H1 (cell line): ENCODE measurements at places on chromosomes 4 and X. TPM values are rescaled to one million over a fixed set of nuclear protein-coding genes. Genes with fewer than 3 reads are reported as not detected.

GRCh38 chrX:26914232-26914631 lies 548.9 kb downstream of the PPP4R3C start:
- no peak for DNase-seq

DNA sequence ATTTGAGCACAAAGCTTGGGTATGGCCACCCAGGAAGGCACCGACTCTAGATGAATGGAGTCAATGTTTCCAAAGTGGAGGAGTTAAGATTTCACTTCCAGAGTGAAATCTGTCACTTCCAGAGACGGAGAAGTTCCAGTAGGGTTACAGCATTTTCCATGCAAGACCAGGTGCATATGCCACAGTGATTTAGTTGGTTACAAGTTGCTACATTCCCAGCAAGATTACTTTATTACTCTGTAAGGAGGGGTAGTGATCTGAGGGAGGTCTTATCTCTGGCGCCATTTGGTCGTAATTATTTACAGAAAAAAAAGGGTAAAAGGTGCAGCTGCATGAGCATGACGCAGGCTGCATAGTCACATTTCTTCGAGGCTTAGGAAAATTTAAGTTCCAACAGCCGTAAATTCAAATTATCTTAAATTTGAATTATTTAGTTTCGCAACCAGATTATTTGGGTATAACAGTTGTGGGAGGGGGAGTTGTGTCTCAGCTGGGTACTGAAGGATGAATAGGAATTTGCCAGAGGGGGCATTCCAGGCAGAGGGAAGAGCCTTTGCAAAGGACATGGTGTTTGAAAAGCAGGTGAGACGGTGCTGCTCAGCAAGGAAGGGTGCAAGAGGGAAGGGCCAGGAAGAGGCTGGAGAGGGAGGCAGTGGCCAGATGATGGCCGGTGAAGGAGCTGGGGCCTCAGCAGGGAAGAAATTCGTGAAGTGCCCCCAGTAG lies 17.4 kb upstream of the AFAP1 start:
- DNase-seq, result no peak

Gene CPZ
- total RNA-seq, result 28.8 and 31.5 TPM in 2 replicates

Gene NALF2
- total RNA-seq, result 15.6 and 16.1 TPM in 2 replicates

DNA sequence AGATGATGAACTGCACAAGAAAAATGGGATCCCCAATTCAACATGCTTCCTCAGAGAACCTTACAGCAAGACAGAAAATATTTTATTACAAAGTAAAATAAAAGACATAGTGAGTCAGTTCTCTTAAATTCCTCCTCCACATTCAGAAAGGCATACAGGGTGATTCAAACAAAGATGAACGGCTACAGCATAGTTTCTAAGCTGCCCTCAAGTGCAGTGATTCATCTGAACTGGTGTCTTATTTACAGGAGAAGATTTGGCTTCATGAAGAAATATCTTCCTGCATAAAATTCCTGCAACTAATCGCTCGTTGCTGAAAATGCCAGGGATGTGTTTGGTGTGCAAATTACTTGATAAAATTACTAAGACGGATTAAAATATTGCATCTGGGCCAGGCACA lies 103.6 kb downstream of the PRKX start:
- no peak for DNase-seq

Gene MAGEA2
- not detected in 2 replicates for total RNA-seq

Gene SMIM20
- total RNA-seq, result 30.9 and 36.9 TPM in 2 replicates

GRCh38 chr4:185665655-185666054 lies 130.3 kb upstream of the PDLIM3 start:
- no peak for DNase-seq

Gene LRPAP1
- 101 and 106 TPM in 2 replicates for total RNA-seq

Gene SPCS3
- 107 and 117 TPM in 2 replicates for total RNA-seq

Gene FAM133A
- 0.46 and 0.82 TPM in 2 replicates for total RNA-seq

Gene PDS5A
- total RNA-seq, result 73.8 and 76.6 TPM in 2 replicates

- DNase-seq, result no peak
These were observed 296.3 kb downstream of the GALNTL6 start for GRCh38 chr4:172109466-172109865.

Gene FHDC1
- total RNA-seq, result 27.7 and 28.6 TPM in 2 replicates

Gene TCP11X2
- total RNA-seq, result 0.25 and 0.32 TPM in 2 replicates
